ENCODE measurements at places on chromosomes 6 and 20.

- DNase-seq = no peak
Observed at GRCh38 chr6:155201461-155202226, 62.2 kb upstream of the CLDN20 start.

DNA sequence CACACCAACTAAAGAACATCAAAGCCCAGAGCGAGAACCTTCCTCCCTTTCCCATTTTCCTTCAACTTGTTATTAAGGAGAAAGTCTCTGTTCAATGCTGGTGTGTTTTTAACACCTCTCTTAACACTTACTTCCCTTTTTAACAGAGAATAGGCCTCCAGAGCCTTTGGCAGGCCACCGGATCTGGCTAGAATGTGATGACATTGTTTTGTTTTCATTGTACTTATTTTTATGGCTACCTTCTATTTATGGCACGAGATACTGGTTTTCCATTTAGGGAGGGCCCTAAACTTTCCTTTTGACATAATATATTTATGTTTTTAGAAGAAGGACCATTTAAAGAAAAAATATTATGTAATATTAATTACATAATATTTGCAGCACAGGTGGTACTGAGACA, 21.6 kb downstream of the TCF15 start:
- DNase-seq = no peak

DNA sequence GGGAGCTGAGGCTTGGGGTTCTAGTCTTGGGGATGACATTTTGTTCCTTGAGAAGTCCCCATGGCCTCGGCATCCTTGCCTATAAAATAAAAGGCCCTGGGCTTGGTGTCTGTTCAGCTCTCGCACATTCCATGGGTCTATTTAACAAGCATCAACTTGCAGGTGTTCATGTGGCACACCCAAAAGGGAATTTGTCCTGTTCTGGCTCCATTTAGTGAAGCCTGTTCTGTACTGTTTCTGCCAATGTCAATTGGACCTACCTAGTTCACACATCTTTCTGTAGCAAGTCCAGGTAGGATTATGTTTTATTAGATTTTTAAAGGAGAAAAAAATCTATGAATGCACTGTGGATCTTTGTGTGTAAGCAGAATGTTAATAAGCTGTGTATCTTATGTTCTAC, 262.0 kb downstream of the HIVEP2 start:
- DNase-seq = no peak

DNA sequence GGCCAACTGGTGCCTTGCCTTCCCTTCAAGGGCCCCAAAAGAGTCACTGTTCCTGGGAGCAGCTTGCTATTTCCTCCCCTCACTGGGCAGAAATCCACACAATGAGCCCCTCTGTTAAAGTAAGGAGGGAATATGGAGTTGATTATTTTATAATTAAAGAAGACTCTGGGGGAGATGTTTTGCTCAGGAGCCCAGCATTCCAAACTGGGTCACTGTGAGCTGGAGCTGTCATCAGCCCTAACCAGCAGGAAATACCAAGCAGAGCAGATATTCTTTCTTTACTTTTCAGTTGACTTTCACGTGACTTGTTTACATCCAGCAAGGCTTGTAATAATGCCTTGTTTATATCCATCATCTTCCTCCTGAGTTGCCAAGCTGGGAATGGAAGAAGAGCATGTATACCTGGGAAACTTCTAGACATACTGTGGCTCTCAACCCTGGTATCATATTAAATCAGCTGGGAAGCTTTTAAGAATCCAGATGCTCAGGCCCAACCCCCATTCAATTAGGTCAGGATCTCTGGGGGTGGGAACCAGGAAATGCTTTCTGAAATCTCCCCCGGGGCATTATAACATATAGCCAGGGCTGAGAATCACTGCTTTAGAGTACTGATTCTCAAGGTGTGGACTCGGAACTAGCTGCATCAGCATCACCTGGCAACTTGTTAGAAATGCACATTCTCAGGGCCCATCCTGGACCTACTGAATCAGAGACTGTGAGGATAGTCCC, 175.6 kb upstream of the MYLIP start:
- DNase-seq = no peak

DNA sequence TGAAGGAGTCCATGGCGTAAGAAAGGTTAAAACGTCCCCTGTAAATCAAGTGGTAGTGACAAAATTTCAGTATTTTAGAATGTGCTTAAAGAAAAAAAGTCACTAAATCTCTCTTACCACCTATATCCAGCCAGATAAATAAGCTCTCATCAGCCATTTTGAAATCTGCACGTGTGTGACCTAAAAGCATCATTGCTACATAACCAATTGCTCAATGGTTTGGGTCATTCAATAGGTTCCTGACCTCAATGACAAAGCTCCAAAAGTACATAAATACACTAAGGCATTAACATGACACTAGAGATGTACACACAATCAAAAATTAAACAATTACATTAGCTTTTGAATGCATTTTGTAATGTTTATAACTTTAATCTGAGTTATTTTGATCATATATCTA, 272.4 kb downstream of the GMDS start:
- DNase-seq = no peak

DNA sequence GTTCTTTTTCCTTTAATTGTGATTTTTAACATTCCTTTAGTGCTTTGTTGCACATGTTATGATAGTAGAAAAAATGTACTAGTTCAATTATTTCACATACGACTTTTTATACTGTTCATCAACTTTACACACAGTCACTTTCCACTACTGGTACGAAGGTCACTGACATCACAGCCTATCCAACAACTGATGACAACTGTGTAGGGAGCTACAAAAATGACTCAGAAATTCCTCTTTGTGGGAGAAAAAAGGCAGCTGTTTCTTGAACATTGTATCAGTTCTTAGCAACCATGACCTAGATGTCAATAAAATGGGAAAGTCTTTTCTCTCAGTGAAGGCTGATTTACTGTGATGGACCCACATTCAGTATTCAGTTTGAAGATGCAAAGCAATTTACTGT, 7.0 kb upstream of the ID4 start:
- DNase-seq = no peak

- no peak for DNase-seq
Observed at GRCh38 chr6:34205466-34205865, 31.2 kb upstream of the HMGA1 start.

DNA sequence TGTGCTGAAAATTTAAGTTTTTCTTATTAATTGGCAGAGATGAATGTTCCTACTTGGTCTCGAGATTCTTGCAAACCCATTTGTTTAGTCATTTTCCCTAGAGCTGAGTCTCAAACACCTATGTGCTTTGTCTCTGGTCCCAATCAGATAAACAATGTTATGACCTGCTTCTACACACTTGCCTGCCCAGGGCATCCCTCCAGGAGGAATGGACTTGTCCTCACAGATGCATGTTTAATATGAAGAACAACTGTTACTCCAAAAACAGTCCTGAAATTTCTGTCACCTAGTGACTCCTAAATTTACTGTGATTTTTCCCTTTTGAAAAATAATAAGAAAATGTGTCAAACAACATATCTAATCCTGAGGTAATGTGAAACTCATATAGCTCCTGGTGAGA, 43.7 kb downstream of the HDGFL1 start:
- DNase-seq = no peak

DNA sequence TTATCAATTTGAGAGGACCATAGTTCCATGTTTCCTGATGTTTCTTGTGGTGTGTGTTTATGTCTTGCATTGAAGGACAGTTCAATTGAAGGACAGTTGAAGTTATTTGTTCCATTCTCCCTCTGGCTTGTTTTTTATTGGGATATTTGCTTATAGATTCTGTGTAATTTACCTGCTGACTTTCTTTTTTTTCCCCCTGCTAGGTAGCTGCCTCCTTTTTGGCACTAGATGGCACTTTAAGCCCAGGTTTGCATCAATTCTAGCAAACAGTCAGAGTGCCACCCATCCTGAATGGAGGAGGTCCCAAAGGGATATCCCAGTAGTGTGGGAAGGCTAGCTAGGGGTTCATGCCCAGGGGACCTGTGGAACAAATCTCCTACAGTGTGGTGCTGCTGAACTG, 78.1 kb downstream of the CFAP61 start:
- peak; percentile 35 for DNase-seq
